ENCODE measurements at places on chromosomes 7 and 10.
A peak's percentile ranks its signal among the peaks of the same experiment; 100 is the strongest.

DNA sequence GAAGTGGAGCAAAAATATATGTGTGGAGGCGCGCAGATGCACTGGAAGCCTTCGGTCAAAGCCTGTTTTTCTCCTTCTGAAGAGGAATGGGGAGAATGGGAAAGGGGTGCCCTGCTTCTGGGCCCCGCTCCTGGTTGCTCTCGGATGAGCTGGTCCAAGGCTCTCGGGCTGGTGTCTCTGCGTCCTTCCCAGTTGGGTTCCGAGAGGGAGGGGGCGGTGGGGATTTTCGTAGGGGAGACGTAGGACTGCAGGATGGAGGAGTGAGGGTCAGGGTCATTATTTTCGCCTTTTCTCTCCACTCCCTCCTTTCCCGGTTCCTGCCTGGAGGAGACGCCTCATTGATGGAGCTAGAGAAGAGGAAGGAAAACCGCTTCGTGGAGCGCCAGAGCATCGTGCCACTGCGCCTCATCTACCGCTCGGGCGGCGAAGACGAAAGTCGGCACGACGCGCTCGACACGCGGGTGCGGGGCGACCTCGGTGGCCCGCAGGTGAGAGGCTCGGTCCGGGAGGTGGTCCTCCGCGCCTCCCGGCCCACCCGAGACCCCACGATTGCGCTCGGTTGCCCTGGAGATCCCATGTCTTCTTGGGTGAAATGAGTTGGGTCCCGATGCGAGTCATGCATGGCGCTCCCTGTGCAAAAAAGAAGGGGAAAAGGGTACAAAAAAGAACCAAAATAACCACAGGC, 790 bp downstream of the ADAM22 start:
- DNase-seq = peak; percentile 28

GRCh38 chr7:91811236-91811635, 69.3 kb downstream of the MTERF1 start:
- DNase-seq = no peak

GRCh38 chr10:88980247-88980646, 10.4 kb upstream of the FAS start:
- no peak for DNase-seq

- DNase-seq = no peak
Observed at GRCh38 chr7:82080254-82080927, 310.5 kb upstream of the HGF start.

DNA sequence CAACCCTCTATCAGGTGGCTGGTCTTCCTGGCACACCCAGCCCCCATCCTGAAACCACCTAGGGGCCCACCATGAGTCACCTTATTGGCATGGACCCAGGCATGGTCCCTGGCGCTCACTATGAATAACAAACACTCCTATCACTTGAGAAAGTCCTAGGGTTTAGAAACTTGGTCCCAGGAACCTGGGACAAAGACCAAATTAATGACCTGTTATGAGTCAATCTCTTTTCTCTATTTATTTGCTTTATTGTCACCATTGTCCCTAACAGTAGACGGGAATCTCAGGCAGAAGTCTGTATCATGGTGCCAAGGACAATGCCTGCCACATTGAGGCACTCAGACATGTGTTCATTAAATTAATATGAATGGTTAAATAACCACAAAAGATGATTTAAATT, 599.6 kb upstream of the C7orf33 start:
- no peak for DNase-seq

DNA sequence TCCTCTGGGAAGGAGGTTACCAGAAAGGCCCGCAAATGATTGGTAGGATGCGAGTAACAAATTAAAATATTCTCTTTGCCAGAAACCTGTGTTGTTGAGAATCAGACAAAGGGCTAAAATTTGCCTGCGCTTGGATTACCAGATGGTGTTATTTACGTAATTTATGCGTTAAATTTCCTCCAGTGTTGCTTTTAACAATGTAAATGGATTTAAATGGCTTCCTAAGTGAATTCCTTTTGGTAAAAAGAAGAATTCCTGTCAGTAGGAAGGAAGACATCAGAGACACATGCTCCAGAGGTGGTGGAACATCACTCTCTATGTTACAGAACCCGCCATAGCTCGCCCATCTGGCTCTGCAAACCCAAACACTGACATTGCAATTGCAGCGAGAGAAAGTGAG, 520.6 kb downstream of the GALNT17 start:
- DNase-seq = no peak

GRCh38 chr7:29270594-29271318, 76.2 kb downstream of the CHN2 start:
- no peak for DNase-seq

Data from activated CD4-positive, alpha-beta T cell treated with anti-CD3 and anti-CD28 coated beads, Interleukin-2, amount 50 U/mL, for 48 hours (primary cell).